NCI-H2029 treated with DMSO at 0.1 percent for 48 hours (cell line): ENCODE measurements at places on chromosomes 5 and 9.

DNA sequence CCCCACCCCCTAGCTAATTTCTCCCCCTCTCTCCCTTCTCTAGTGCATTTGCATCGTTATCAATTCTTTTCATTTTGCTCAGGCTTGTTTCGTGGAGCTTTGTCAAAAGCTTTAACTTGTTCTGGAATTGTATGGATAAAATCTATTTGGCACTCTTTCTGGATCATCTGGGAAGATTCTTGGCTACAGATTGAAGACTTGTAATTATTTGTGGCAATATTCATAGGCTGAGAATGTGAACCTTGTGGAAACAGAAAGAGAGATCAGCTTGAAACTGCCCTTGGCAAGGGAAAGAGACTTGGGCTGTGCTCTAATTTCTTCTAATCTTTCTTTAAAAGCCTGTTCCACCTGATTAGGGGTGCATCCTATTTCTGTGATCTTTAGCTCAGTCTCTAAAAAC is 340.6 kb upstream of the DAB2 start:
- DNase-seq, result no peak

DNA sequence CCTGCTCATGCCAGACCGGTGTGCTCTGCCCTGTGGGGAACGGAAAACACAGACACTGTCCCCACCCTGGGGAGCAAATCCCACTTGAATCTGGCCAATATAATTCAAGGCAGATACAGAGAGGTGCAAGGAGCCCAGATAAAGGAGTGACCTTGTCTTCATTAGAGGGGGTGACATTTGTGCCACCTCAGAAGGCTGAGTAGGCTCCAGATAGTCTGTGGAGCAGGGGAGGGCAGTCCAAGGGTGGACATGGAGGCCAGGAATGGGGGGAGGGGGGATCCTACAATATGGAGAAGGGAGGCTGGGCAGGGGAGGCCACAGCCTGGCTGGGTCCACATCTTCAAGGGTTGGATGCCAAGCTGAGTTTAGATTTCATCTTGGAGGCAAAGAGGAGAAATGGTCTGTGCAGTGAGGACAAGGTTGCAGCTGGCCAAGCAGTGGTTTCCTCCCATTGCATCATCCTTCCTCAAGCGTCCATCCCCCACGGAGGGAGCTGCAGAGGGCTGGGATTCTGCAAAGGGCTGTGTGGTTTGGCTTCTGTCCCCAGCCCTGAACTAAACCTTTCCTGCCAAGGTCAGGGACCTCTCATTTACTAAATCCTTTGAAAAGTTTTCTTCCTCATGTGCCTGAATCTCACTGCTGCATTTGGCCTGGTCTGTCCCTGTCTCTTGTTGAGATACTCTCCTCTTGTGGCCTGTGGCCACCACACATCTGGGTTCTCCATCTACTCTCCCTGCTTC is 60.1 kb downstream of the GALNT12 start:
- DNase-seq, result no peak

GRCh38 chr9:22098643-22099332 is 89.7 kb upstream of the CDKN2B start:
- no peak for DNase-seq

- DNase-seq, result no peak
These were observed 42.3 kb upstream of the MCTP1 start for GRCh38 chr5:95327211-95327610.

GRCh38 chr5:90226433-90227099 is 183.0 kb downstream of the CETN3 start:
- DNase-seq, result no peak

DNA sequence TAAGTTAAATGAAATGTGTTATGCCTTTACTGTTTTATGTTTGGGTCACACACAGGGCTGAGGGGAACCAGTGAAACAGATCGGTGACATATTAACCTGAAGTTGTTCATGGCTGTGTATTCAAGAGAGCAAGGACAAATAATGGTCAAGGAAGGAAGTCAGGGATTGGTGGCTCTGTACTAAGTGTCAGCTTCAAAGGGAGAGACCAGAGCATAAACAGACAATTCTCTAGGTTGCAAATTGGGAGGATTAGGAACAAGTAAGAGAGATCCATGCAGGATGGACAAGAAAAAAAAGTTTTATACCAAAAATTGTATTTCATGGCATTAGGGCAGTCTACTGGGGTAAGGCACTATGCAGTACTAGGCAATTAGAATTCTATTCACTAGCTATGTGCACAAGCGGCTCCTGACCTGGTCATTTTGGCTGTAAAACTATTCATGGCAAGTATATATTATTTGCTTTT is 156.3 kb downstream of the PLPPR1 start:
- no peak for DNase-seq

DNA sequence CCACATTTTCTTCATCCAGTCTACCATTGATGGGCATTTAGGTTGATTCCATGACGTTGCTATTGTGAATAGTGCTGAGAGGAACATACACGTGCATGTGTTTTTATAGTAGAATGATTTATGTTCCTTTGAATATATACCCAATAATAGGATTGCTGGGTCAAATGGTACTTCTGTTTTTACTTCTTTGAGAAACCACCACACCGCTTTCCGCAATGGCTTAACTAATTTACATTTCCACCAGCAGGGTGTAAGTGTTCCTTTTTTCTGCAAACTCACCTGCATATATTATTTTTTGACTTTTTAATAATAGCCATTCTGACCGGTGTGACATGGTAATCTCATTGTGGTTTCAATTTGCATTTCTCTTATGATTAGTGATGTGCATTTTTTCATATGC is 82.2 kb upstream of the RFX3 start:
- no peak for DNase-seq

GRCh38 chr5:154273028-154273617 is 82.6 kb downstream of the GALNT10 start:
- DNase-seq, result no peak

GRCh38 chr5:157459715-157460599 is at the start of gene NIPAL4:
Gene NIPAL4, plus strand, starts transcription at chr5:157460213. Its CDS starts 108 bp downstream, at chr5:157460321.
- DNase-seq, result no peak

- no peak for DNase-seq
These were observed 101.3 kb downstream of the WDR41 start for GRCh38 chr5:77390795-77391194.

DNA sequence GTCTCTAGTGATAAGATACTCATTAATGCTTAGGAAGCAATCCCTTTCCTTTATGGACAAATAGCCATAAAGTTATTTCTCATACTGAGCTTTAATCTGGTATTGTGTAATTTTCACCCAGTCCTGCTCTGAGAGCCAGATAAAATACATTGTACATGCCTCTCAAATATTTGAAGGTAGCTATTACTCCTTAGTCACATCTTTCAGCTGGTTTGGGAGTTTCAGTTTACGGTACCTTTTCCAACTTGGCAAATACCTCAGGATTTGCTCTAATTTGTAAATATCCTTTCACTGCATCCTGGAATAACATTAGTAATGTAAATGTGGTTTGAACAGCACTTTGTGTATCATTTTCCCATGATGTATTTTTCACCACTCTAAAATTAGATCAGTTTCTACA is 47.4 kb downstream of the ABHD17B start:
- DNase-seq, result no peak

DNA sequence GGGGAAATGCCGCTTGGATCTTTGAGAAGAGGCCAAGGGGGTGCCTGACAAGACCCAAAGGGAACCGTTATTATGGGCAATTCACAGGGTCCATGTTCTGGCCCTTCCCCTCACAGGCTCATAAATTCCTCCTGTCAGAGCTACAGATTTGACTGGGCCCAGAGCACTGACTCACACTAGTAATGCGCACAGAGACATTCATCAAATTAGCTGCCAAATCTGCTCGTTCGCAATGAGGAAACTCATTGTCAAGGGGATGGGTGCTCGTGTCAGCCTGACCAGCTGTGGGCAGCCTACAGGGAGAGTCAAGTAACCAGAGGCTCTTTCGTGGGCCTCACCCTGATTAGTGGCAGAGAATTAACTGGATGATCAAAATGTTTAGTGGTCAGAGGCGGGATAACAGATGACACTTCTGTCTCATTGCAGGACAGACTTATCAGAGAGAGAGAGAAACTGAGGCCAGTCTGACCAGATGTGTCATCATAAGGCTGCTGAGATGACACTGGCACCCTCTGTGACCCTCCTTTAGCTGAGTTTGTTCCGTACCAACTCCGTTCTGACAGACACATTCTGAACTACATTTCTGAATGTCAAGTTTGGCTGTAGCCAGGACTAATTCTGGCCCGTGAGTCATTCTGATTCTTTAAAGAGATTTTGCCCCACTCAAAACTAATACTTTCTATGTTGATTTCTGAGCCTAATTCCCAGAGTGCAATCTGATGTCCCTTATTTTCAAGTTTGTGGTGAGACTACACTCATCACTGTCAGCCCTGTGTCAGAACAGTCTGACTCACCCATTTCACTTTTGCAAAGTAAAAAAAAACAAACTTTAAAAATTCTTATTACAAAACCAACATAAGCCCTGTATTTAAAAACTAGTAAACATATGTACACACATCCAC is 377.1 kb downstream of the ACTL7B start:
- no peak for DNase-seq

DNA sequence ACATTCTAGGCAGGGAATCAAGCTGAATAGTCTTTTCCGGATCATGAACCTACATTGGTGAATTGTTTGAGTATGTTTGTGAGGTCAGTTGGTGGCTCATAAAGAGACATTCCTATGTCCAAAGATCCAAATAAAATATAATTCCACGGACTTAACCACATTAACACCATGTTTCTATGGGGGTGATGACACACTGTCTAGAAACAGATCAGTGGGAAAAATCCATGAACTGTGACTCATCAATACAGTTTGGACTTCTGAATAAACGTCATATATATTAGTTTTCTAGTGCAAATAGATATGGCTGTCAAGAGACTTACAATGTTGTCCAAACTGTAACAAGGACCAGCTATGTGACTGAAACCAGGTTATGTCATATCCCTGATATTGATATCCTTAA is 509.9 kb upstream of the TYRP1 start:
- DNase-seq, result no peak

- no peak for DNase-seq
These were observed 95.8 kb upstream of the ANKRD55 start for GRCh38 chr5:56328753-56329560.

DNA sequence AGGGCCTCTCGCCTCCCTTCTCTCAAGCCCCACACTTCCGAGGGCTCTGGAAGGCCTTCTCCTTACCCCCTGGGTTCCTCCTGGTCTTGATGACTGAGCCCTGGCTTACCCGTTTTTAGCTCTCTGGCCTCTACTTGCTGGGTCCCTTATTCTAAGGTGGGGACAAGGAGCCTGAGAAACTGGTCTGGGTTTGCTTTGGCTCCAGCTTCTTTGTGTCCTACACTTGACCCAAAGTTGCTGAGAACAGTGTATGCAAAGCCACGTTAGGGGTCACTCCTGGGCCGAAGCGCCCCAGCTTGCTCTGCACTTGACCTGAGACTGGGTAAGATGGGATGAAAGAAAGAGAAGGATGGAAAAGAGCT is 788 bp downstream of the ZNF346 start:
- no peak for DNase-seq

DNA sequence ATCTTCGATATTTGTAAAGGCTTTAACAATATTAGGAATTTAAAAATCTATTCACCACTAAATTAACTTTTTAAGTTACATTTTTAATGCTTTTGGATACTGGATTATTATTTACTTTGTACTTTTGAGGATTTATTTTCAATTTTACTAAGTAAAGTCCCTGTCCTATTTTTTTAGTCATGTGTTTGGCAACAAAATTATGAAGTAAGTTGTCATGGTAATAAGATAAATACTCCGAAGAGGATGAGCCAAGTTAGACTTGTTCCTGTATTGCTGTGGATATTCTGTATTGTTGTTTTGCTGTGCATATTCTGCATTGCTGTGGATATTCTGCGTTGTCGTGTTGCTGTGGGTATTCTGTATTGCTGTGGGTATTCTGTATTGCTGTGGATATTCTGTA is 210.1 kb downstream of the MTRR start:
- no peak for DNase-seq

DNA sequence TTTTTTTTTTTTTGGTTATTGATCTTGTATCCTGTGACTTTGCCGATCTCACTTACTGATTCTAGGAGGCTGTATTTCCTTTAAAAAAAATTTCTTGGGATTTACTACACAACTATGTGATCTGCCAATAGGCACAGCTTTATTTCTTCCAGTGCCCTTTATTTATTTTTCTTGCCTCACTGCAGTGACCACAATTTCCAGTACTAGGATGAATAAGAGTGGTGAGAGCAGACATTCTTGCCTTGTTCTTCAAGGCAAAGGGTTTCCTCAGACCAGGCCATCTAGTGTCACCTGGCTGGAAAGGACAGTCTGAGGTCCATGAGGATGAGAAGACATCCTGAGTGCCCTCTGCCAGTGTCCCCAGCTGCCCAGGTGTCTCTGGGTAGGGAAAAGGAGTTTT is 265.4 kb downstream of the SPOCK1 start:
- DNase-seq, result no peak

DNA sequence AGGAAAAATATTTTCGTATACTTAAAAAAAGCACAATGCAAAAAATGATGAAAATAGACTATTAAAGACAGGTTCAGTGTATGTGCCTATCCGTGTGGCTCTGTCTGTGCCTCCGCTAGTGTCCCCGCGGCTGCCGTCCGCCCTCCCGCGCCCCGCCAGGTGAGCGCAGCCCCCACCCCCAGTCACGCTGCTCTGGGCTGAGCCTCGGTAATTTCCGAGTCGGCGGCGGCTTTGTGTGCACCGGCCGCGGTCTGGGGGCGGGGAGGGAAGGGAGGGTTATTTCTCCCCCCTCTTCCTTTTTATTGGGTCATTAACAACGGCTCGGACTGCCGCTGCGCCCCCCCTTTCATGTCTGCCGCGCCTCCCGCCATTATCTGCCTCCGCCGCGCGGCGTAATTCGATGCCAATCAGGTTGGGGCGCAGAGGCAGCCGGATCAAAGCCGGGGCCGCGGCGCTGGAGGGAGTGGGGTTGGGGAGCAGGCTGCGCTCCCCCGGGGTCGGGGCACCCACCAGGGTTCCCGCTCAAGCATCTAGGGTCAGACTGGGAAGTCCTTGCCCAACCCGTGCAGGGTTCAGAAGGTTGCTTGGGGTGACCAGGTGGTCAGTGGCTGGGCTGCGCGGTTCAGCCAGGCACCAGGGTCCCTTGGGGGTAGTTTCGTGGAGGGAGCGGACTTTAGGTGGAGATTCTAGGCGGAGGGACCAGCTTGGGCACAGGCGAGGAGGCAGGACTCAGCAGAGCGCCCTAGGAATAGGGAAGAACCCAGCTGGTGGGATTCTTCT is 39.5 kb upstream of the PSD2 start:
- no peak for DNase-seq

GRCh38 chr5:19322716-19323485 is 665.1 kb downstream of the CDH18 start:
- DNase-seq, result no peak

DNA sequence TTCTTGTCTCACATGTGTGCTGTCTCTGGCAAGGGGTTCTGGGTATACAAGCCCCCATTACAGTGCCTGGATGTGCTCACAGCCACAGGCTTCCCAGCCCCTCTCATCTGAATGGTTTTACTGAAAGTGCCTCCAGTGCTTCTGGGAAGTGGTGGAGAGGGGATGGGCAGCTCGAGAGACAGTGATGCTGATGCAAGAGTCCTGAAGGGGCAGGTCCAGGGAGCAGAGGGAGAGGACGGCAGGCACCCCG is 93.5 kb downstream of the PHF2 start:
- no peak for DNase-seq

- DNase-seq, result no peak
These were observed 123.7 kb downstream of the C9orf50 start for GRCh38 chr9:129497005-129497812.
